Stimulated activated CD8-positive, alpha-beta memory T cell treated with anti-CD3 and anti-CD28 coated beads, Interleukin-4, amount 100 ng/mL, for 1 hour (primary cell): ENCODE measurements at places on chromosomes 1 and 21.

DNA sequence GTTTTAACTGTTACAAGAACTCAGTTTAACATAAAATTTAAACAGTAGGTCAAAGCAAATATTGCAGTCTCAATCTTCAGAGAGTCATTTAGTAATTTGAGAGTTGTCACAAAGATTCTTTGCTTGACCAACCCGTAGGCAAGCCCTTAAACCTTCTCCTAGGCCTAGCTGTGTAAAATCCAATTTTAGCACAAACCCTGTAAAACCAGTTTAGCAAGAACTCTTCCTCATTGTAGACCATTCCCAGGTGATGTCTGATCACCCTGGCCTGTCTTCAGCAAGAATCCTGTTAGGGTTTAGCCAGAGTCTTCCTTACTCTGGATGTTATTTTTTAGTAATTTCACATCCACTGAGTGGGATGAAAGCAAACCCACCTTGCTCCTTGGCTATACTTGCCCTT, 30.1 kb downstream of the LRIG2 start:
- DNase-seq = no peak

GRCh38 chr1:5648410-5649165, 343.6 kb downstream of the NPHP4 start:
- no peak for DNase-seq

DNA sequence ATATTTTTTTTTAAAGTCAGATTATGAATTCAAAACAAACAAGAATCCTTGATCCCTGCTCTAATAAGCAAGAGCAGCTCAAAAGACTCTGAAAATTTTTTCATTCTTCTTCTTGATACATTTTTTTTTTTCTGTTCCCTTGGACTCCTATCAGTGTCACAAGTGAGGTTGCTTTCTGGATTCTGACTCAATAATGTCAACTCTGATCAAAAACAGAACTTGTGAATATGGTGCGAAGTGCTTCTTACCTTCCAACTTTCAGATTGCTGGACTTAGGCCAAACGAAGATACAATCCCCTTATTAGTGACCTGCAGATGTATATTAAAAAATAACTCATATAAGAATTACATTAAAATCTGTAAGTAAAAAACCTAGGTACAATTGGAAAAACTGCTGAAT, 136.1 kb downstream of the GPATCH2 start:
- DNase-seq = no peak

GRCh38 chr21:14917762-14918161, 147.0 kb downstream of the NRIP1 start:
- DNase-seq = no peak

GRCh38 chr1:184407816-184408510, 21.1 kb downstream of the C1orf21 start:
- no peak for DNase-seq

- no peak for DNase-seq
These were observed 2.9 kb downstream of the C1orf210 start for GRCh38 chr1:43282220-43283195.

DNA sequence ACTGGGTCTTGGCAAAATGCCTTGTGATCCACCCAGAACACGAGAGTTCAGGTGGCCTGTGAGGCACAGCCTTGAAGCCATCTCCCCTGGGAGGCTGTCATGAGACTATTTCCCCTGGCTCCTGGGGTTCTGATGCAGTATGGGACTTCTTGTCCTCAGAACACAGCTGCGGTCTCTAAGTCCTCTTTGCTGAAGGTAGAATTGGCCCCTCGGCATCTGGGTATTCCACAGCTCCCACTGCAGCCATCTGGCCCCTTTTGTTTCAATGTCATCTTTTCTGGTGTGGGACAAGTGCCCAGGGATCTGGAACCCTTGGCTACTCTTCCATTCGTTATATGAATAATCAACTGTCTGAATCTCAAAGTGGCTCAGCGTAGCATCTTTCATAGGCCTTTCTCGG, 17.0 kb upstream of the LY9 start:
- DNase-seq = no peak

GRCh38 chr1:40423264-40423642, 27.0 kb upstream of the ZFP69B start:
- DNase-seq = no peak

- peak; percentile 34 for DNase-seq
These were observed at the start of gene KIF17 for GRCh38 chr1:20717452-20718342. TSS of gene KIF17 (minus strand) at chr1:20718007. CDS start at chr1:20717706, 301 bp downstream.

- DNase-seq = no peak
These were observed 3.2 kb downstream of the SERINC2 start for GRCh38 chr1:31416101-31416736.

- DNase-seq = no peak
These were observed 5.3 kb upstream of the MYOG start for GRCh38 chr1:203091199-203091477.

- DNase-seq = no peak
These were observed at the start of gene PROX1 for GRCh38 chr1:213987927-213988506. TSS of gene PROX1 (plus strand) at chr1:213987973. CDS start at chr1:213996536, 8,563 bp downstream.

GRCh38 chr21:42640486-42640885, 12.9 kb upstream of the PDE9A start:
- no peak for DNase-seq

GRCh38 chr1:169521226-169521625, 35.5 kb upstream of the SLC19A2 start:
- DNase-seq = no peak

- no peak for DNase-seq
These were observed 455.5 kb downstream of the TTLL7 start for GRCh38 chr1:83543222-83543973.

- DNase-seq = no peak
These were observed 27.6 kb upstream of the CLDN14 start for GRCh38 chr21:36507397-36508018.

GRCh38 chr1:17123196-17124045, 4.2 kb upstream of the PADI2 start:
- no peak for DNase-seq

DNA sequence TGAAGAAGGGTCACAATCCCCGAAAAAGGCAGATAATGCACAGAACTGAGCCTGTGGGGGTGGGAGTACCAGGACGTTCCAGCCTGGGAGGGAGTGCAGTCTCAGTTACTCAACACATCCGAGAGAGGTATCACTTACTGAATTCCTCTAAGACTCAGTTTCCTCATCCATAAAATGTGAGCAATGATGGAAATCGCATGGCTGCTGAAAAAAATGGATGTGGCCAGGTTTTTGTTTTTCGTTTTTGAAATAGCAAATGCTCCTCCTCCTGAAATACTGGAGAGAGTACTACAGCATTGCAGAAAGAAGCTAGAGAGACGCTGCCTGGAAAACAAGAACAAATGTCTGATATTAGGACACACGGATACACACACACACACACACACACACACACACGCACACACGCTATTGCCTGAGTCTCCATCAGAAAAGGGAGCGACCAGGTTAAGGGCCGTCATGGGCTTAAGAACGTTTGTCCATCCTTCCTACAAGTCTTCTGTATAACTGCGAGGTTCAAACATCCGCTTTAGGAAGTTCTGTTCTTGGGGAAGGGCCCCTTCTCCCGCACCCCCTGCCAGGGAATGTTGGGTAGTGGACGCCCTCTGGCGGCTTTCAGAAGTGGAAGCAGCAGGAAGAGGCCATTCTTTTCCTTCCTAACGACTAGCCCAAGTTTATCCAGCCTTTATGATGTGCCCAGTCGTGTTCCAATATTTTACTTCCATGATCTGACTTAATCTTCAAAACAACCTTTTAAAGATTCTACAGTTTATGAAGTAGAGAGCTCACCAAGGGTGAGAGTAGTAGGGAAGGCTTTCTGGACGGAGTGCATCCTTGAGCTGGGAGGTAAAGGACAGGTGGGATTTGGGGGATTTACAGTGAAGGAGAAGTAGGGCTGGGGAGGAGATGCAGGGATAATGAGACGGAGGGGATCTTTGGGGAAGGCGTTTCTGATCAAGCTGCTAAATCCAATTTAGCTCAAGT, 699 bp upstream of the NES start:
- DNase-seq = no peak

- DNase-seq = no peak
These were observed 49.3 kb downstream of the JMJD4 start for GRCh38 chr1:227685807-227686206.

DNA sequence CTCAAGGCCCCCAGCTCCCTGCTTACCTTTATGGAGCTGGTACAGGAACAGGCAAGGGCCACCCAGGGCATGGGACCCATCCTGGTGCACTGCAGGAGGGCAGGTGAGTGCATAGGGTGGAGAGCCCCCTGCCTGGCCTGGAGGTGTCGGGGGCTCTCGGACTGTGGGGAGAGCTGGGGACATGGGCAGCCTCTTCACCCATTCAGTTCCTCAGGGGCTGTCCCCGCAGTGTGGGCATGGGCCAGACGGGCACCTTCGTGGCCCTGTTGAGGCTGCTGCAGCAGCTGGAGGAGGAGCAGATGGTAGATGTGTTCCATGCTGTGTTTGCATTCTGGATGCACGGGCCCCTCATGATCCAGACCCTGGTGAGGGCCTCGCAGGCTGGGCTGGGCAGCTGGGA, 7.3 kb upstream of the LGR6 start:
- DNase-seq = no peak

DNA sequence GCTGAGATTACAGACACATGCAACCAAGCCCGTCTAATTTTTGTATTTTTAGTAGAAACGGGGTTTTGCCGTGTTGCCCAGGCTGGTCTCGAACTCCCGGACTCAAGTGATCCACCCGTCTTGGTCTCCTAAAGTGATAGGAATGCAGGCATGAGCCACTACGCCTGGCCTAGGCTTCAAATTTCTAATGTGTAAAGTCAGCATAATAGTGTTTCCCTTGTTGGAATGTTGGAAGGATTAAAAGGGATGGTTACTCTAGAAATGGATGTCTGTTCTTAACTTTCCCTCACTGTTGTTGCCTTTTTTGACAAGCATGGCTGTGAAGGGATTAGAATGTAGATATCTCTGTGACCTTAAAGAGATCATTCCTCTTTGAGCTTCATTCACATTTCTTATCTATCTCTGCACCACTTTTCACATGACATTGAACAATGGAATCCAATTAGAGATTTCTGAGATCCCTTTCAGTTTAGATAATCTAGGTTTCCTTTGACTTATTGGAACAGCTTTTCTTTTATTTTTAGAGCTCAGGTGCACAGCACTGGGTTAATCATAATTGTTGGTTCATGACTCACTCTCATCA, 33.7 kb downstream of the NFASC start:
- DNase-seq = no peak

GRCh38 chr1:175520186-175520585, 223.2 kb downstream of the TNR start:
- no peak for DNase-seq

DNA sequence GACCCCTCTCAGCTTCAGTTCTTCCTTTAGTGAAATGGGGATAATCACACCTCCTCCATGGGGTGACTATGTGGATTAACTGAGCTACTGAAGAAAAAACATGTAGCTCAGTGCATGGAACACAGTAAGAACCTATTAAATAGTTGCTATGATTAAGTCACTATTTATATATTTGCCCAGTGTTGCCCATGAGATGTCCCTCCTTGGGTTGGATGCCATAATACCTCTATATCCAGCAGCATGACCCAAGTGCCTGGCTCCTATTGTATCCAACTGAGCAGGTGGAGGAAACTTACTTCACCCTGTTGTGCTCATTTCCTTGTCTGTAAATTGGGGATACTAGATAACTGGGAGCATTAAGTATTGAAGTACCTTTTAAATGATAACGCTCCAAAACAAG, 47.1 kb upstream of the CYP2J2 start:
- DNase-seq = no peak

DNA sequence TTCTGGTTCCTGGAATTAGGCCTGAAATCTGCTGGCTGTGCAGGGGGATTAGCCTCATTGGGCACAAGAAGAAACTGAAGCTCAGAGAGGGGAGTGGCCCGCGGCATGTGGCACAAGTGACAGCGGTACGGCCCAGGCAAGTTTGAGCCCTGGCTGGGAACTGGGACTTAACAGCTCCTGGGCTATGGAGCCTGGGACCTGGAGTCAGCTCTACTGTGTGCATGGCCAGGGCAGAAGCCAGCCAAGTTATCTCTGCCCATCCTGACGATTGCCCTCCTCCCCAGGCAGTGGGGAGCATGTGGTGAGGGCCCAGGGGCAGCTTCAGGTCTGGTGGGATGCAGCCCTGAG, 61.3 kb downstream of the ALPL start:
- DNase-seq = no peak

DNA sequence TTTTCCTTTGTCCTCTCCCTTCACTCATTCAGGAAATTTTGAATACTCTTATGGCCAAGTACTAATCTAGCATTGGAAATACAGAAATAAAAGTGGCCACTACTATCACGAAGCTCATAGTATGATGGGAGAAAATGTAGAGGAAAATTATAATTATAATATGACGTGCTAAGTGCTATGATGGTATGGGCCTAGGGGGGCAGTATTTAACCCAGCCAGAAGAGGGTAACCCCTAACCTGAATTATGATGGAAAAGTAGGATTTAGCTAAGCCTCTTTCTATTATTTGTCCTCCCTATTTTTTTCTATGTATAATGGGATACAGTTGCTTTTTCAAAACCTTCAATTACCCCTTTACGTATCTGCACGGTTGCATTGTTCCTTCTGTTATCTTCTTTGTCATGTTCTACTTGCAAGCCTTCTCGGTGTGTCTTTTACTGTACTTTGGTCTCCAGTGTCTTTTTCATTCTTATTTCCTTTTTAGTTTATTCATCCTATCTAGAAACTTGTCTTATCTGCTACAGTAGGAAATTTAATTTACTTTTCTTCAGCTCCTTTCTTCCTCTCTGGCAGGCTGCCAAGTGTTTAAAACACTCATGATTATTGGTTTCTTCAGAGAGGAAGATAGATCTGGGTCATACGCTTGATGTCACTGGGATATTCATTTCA, 88.8 kb upstream of the GPR52 start:
- no peak for DNase-seq

- DNase-seq = no peak
These were observed 43.5 kb downstream of the ALPL start for GRCh38 chr1:21552715-21553114.

GRCh38 chr1:115134850-115135480, 45.7 kb upstream of the TSPAN2 start:
- DNase-seq = no peak

DNA sequence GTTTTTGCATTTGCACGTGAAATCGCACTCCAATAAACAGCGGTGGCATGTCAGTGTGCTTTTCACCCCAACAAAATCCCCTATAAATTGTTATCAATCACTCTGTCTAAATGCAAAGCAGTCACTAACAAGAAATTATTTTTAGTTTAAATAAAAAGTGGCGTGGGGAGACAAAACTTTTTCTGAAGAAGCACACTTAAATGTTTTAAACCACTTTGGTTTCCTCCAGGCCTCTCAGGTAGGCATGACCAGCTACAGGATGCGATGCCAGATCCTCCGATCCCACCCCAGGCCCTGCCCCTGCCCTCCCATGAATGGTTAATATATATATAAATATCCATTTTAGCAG, 3.6 kb downstream of the FMO1 start:
- DNase-seq = no peak

DNA sequence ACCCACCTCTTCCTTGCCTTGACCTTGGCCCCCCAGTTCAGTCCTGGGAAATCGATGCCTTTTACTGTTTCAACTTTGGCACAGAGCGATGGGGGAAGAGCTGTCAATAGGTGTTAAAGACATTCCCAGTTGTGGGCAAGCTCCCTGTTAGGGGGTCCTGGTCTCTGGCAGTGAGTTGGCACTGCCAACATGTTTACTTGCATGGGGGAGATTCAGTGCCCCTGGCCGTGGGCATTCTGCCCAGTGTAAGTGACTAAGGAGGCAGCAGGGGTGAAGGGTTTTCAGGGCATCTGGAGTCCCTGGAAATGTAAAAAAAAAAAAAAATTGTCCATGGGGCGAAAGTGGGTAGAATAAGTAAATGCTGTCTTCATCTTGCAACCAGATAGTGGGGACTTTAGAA, 407.0 kb downstream of the PTPRU start:
- DNase-seq = no peak

GRCh38 chr1:58064166-58064565, 482.4 kb downstream of the OMA1 start:
- no peak for DNase-seq
